Stimulated activated CD4-positive, alpha-beta T cell treated with anti-CD3 and anti-CD28 coated beads, Interleukin-1b, Interleukin-23, amount 100 ng/mL, for 1 hour (primary cell): ENCODE measurements at places on chromosomes 3 and 15.

DNA sequence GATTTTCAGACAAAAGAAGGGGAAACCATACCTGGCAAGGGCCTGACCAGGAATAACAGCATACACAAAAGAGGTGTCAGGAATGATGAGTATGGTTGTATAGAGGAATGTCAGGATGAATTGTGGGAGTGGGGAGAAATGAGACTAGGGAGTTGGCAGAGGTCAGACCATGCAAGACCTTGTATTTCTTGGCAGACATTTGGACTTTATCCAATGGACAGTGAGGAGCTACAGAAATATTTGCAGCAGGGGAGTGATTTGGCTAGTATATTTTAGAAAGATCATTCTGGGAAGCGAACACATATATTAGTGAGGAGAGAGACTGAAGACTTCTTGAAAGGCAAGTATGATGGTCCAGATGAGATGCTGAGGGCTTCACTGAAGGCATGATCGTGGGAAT, 25.4 kb upstream of the ALPK3 start:
- DNase-seq, result no peak

DNA sequence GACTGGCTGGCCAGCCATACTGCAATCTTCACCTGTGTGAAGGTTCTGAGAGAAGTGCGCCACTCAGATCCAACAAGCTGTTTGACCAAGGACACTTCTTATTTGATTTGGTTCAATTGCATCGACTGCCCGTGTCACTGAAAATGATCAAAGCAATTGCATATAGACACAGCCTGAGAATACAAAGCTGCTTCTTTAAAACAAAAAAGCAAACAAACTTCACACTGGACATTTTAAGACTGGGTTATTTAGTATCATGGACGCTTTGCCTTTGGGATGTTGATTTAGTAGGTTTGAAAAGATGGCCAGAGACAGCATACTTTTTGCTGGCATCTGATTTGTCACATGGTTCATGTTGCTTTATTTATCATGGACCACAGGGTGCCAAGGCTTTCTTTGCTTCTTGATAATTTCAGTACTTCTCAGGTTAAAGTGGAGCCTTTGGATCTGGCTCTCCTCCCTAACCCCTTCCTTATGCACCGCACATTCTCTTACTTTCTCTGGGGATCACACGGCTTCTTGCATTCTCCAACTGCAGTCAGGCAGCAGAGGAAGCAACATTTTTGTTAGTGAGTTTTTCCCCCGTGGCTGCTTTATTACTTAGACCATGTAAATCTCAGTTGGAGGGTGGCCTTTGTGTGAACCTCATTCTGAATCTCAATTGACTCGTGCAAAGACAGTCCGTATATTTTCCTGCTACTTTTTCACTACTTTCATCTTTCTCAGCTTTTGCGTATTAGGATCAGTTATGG, 151.0 kb downstream of the CD47 start:
- DNase-seq, result no peak

- DNase-seq, result no peak
Observed at GRCh38 chr15:57337868-57338411, 38.4 kb upstream of the CGNL1 start.

DNA sequence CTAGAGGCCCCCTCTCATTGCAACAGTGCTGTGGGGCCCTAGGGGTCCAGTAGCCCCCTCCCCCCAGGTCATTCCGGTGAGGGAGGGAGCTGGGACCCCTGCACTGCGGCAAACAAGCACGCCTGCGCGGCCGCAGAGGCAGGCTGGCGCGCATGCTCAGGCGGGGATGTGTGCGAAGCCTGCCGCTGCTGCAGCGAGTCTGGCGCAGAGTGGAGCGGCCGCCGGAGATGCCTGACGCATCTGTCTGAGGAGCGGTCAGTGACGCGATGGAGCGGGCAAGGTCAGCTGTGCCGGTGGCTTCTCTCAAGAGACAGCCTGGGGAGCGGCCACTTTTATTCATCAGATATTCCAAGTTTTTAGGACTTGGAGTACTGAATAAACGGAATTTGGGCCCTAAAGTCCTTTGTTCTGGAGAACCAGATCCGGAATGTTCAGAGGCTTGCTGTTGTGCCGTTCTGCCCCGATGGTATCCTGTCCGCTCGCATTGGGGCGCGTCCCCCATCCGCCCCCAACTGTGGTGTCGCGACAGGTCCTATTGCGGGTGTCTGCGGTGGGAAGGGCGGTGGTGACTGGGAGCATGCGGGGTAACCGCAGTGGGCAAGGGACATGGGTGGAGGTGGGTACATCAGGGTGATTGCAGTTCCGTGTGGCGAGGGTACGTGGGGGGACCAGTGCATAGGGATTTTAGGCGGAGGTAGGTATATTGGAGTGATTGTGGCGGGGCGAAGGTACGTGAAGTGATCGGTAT, at the start of the genes SNRPN and SNURF:
Gene SNRPN (plus strand): TSS at position 205 of the 748 bp plus-strand sequence. CDS start 19,467 bp downstream, outside the sequence.
Gene SNURF (plus strand): TSS at position 205 of the 748 bp plus-strand sequence. CDS start 62 bp downstream, at position 267.
- no peak for DNase-seq

- no peak for DNase-seq
Observed at GRCh38 chr15:92889390-92890107, 10.6 kb upstream of the CHD2 start.

- no peak for DNase-seq
Observed at GRCh38 chr15:64697911-64698369, 77.4 kb downstream of the RBPMS2 start.

DNA sequence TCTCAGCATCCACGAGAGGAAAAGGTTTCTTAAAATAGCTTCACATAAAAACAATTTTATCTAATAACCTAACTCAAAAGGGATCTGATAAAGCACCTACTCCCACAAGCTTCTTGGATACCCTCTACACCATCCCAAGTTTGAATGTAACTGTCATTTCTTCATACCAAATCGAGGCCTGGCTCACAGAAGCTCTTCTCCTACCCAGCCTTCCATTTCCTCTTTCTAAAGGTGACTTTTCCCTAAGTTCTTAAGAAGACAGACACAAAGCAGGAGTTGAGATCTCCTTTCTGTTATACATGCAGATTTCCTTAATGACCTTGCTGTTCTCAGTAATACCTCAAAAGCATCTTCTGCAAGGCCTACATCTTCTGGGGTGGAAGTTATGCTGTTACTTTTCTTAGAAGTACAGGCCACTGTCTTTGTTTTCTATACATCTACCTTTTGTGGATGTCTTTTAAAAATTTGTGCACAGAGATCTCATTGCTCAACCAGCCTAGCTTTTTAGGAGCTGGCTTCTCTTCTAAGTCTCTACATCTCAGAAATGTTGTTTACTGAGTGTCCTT, 3.4 kb upstream of the LRRIQ4 start:
- no peak for DNase-seq

DNA sequence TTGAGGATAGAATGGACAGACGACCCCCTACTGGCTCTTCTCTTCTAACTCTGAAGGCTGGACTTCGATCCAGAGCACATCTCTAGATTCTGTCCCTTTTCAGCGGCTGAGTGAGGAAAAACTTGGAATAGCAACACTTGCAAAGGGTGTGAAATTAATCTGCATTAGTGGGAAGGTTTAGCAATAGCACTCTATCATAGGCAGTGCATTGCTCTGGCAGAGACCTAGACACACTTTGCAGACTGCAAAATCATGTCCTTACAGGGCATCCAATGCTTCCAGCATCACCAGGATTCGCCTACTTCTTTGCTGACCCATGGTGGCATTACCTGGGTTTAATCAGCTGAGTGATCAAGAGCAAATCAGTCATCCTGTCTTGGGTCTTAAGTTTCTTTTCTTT, 43.1 kb downstream of the DAPK2 start:
- no peak for DNase-seq

GRCh38 chr3:150740733-150741496, 22.1 kb downstream of the SIAH2 start:
- DNase-seq, result no peak

DNA sequence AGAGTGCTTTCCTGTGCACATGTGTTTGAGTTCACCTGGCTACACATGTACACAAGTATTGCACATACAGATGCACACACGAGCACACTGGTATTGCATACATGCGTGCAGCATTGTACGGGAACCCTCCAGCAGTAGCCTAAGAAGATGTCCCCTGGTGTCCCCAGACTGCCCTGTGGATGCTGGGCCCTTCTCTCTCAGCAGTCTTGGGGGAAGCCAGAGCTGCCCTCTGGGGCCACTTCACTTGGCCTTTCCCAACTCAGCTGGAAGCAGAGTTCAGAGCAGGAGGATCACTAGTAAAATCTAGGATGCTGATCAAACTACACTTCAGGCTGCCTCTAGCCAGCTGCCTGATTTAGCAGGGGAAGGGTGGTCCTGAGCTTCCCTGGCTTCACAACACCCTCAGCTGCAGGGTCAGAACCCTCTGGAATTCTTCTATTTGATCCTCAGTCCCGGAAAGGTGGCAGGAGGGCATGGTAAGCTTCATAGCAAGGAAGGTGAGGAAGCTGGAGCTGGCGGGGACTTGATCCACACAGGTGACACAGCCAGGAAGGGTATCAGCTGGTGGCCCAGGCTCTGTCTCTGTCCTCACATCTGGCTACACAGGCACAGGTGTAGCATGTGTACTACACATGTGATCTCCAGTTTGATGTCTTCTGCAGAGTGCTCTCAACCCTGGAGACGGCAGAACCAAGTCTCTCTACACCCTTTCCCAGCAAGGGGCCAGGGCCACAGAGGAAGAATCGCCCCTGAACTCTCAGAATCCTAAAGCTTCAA, 36.5 kb downstream of the KLF15 start:
- no peak for DNase-seq

GRCh38 chr3:64340641-64341101, 115.4 kb upstream of the PRICKLE2 start:
- no peak for DNase-seq

DNA sequence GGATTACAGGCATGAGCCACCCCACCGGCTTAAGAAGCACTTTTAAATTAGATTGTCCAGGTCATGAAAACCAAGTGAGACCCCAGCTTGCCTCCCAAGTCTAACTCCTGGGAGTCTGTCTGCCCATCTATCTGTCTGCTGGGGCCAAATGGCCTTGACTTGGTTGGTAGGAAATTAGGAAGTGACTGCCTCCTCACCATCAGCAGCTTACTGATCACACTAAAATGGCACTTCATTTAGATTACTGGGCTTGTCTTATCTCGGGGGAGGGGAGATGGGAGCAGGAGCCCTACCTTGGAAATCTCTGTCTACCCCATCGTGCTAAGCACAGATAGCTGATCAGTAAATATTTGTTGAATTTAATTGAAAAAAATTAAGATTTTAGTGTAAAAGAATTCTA, 5.6 kb upstream of the LRRC2 start:
- no peak for DNase-seq

DNA sequence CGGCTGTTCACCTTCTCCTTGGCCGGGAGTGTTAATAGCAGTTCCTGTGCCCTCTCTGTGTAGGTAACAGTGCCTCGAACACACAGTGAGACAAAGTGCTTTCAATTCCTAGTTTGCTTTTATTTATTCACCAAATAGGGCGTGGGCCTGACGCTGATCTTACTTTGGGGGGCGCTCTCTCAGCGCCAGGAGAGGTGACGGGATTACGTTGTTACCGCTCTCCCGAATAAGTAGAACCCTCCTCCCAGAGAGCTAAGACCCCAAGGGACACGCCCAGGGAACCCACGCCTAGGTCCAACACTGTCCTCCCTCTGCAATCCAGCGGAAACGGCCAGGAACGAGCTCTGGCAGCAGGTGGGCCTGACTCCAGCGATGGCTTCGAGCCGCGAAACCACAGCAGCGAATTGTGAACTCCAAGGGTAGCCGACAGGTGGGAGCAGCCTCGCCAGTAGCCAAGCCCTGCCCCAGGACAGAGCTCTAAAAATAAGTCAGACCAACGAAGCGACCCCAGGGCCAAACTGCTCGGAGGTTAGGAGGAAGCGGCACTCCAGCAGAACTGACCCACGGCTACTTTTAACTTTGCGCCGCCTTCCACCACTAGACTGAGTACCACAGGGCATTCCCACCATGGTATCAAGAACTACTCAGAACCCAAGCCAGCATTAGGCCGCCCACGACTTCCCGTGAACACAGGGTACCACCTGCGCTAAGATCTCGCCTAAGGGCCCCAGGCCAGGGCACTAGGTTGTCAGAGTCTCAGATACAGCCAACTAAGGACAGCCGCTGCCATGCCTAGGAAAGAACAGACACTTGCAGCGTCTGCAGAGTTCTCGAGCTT, 1.6 kb upstream of the SIN3A start:
- DNase-seq, result no peak

- no peak for DNase-seq
Observed at GRCh38 chr15:80798911-80799310, 19.7 kb downstream of the CEMIP start.

DNA sequence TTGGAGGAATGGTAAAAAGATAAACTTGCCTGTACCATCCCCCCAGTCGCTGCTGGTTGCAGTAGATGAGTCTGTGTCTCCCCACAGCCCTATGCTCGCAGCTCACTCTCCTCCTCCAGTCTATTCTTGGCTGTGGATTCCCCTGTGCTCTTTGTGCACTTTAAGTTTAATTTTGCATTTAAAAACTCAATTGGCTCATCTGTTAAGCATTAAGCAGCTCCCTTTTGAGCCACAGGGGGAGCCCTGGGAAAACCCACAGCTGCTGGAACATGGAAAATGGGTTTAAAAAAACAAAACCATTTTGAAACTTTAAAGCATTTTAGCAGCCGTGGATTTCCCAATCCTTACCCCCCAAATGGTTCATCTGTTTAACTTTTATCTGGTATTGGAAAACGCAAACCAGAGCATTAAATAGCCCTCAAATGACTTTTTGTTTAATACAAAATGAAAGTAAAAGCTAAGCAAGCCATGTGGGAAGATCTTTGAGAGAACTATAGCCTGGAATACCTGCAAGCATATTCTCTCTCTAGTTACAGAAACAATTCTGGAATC, 536.9 kb downstream of the ZIC1 start:
- no peak for DNase-seq

DNA sequence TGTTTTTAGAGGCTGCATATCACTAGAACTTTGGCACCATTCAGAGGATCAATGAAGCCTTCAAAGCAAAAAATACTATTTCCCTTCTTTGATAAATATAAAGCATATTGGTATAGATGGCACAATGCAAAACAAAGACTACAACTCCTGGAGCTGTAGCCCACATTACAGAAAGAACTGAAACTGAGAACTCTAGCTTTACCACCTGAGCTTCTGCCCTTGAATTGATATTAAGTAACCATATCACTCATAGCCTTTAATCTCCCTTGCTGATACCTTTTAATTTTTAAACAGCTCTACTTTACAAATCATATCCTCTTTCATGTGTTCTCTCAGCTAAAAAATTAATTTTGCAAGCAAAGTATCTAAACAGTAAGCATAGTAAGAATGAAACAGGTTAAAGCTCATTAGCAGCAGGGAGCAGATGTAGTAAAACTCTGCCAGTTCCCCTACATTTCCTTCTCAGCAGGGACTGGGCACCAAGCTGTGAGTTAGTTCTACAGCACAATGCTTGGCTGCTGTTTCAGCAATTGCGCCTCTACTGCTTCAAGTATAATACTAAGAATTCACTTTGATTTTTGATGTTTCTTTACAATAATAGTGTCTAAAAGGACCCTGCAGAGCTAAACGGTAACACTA, 97.9 kb upstream of the NANOGP8 start:
- no peak for DNase-seq

GRCh38 chr3:184467171-184467570, 87.3 kb downstream of the CHRD start:
- no peak for DNase-seq

DNA sequence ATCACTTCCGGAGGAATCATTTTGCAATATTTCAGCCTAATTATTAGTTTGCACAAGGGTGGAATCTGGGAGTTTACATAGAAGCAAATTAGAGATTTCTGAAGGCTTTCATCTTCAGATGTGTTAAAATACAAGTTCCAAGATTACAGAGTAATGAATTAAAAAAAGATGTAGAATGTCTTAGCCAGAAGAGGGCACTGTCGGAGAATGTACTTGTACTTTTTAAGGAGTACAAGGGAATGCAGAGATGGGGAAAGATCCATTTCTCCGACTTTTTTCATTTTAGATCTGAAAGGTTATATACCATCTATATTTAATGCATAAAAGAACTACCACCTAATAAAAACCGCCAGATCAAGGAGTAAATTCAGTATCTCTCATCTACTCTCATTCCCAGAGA, 43.1 kb upstream of the WDR5B start:
- DNase-seq, result no peak
